Stimulated activated CD4-positive, alpha-beta T cell treated with anti-CD3 and anti-CD28 coated beads, Interleukin-2, amount 100 ng/mL, for 4 hours (primary cell): ENCODE measurements at places on chromosomes 6 and 20.
A peak's percentile ranks its signal among the peaks of the same experiment; 100 is the strongest.

GRCh38 chr6:74409447-74409846 lies 713.4 kb downstream of the CD109 start:
- DNase-seq: no peak

DNA sequence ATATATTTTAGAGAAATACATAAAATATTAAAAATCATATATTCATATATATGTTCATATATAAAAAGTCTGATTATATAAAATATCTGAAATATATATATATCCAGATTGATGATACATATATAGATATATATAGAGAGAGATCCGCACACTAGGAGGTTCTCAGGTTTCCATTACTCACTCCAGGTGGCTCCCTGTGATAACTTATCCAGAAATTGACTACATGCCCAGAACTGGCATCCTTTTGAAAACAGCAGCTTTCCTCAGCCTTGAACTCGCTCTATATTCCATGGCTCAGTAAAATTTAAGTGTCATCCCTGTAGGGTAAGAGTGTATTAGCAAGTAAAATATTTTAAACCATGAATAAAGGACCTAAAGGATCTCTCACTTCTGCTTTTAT lies 206.8 kb downstream of the TINAG start:
- DNase-seq: no peak

- DNase-seq: no peak
Observed at GRCh38 chr6:13762611-13763441, 51.2 kb upstream of the RANBP9 start.

- no peak for DNase-seq
Observed at GRCh38 chr6:132341646-132342045, 59.6 kb downstream of the MOXD1 start.

DNA sequence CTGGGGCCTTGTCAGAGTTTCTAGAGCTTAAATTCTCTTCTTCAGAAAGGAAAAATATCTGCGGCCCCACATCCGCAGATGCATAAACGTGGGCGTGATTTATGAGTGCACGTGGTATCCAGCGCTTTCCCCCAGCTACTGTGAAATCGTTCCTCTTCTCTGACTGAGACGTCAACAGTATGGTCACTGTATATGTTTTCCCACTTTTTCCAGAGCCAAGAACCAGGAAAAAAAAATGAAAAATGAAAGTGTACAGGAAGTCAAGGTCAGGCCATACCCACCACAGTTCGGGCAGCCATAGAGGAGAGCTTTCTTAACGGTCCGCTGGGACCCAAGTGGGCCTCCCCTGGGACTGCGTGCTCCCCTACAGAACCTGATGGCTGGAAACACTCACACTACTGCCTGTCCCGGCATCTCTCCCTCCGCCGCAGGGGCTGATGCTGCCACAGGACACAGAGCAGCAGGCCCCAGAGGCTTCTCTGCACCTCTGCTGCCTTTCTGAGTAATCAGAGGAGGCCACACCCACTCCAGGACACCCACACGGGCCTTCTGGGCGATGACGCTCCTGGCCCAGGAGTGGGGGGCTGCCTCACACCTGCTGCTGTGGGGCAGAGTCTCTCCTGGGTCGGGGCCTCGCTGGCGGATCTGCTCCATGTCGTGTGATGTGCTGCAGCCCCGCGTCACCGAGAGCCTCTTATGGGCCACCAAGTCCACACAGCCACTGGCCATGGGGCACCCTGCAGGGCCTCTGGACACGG lies 16.4 kb upstream of the STX16 start:
- peak; percentile 62 for DNase-seq

DNA sequence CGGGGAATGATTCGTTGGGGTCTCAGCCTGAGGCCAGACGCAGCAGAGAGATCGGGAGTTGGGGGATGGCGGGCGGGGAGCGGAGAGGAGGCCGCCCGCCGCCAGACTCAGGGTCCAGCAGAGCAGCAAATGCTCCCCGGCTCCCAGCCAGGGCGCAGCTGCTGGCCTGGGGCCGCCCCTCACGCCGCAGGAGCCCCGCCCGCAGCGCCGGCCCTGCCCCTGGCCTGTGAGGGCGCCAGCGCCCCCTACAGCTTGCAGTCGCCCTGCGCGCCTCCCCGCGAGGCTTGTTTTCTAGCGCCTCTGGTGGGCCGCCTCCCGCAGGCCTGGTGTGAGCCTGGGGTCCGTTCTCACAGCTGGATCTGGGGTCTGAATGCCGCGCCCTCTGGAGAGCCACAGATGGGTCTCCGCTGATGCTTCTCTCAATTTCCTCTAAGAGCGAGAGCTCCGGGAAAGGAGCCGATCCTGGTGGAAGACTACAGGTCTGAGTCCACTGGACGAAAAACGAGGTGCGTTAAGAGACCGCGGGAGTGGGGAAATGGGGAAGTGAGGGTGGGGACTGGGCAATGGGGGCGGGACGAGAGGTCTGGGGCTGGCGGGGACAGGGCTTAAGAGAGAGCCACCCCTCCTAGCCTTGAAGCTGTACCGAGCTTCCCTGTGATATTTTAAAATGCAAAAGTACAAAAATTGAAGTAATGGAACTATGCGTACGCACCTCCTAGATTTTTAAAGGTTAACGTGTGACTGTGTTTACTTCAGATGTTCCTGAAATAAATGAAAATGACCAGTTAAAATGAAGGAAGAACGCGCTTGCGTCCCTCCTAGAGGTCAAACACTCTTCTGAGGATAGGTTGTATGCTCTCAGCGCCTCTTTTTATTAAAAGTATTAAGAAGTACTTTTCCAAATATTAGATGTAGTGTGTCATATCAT lies 30.1 kb downstream of the TRIM38 start:
- DNase-seq: peak; percentile 84

DNA sequence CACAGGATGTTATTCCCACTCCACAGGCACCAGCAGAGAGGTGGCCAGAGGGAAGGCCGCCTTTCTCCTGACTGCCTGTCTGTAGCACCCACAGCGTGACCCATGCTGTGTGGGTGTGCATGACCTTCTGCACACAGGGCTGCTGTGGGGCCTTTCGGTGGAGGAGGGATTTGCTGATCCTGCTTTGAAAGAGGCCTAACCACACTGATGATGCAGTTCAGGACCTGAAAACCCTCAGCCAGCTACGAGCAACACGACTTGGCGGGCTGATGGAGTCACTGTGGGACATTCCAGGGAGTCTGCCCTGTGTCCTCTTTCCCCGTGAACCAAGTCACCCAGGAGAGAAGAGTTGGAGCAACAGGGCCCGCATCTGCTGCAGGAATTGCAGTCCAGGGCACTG lies 49.1 kb downstream of the SYTL3 start:
- DNase-seq: no peak

GRCh38 chr20:46004889-46005473 lies 3.7 kb upstream of the MMP9 start:
- DNase-seq: no peak

DNA sequence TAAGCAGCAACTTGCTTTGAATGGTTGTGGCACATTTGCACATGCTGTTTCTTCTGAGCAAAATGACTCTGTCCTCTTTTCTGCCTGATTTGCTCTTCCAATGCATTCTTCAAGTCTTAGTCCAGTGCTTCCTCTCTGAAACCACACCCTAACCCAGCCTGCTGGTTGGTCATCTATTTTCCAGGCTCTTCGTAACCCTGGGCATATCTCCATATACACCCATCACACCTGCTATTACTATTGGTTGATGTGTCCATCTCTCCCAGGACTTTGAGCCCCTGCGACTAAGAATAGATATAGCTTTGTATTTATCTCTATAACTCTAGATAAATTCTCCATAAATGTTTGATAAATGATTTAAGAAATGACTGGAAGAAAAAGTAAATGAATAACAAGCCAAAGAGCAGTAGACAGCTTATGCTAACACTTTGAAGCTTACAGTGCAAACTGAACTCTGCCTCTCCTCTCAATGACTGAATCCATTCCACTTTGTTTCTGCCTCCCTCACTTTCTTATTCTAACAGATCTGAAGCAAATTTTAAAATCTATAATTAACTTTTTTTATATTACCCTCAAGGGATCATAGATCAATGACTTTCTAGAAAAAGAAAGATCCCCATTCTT lies 59.7 kb upstream of the NT5E start:
- DNase-seq: no peak

GRCh38 chr20:38203337-38203980 lies 38.4 kb upstream of the TGM2 start:
- DNase-seq: no peak

GRCh38 chr20:33391722-33392415 lies 9.4 kb downstream of the CDK5RAP1 start:
- DNase-seq: no peak

- no peak for DNase-seq
Observed at GRCh38 chr20:4091490-4092479, 76.4 kb upstream of the RNF24 start.

DNA sequence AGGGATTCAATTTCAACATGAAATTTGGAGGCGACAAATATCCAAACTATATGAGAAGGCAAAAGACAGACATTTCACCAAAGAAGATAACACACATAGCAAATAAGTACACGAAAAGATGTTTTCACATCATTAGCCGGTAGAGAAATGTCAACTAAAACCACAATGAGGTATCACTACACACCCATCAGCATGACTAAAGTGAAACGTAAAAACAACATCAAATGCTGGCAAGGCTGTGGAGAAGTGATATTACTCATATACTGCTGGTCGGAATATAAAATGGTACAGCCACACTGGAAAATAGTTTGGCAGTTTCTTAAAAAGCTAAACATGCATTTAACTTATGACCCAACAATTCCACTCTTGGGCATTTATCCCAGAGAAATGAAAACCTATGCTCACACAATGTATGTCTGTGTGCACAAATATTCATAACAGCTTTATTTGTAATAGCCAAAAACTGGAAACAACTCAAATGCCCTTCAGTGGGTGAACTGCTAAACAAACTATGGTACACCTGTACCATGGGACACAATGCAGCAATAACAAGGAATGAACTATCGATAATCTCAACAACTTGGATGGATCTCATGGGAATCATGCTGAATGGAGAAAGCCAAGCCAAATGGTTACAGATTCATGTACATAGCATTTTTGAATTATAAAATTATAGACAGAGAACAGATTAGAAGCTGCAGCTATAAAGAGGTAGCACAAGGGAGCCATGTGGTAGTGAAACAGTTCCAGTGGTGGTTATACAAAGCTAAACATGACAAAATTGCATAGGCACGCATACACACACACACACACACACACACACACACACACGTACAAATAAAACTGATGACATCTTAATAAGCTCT lies 8.6 kb downstream of the ADAT2 start:
- DNase-seq: no peak

- DNase-seq: no peak
Observed at GRCh38 chr6:23633996-23634395, 492.0 kb upstream of the NRSN1 start.

DNA sequence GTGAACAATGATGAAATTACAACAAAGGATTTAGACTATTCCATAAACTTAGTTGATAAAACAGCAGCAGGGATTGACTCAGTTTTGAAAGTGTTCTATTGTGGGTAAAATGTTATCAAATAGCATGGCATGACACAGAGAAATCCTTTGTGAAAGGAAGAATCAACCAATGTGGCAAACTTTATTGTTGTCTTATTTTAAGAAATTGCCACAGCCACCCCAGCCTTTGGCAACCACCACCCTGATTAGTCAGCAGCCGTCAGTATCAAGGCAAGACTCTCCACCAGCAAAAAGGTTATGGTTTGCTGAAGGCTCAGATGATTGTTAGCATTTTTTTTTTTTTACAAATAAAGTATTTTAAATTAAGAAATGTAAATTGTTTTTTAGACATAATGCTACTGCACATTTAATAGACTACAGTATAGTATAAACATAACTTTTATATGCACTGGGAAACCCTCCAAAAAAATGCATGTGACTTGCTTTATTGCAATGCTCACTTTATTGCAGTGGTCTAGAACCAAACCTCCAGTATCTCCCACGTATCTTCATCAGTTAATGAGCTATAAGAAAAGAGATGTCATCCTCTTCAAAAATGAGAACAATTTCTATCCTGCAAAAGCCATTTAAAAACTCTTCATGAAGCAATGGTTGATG lies 162.7 kb downstream of the SOBP start:
- no peak for DNase-seq

DNA sequence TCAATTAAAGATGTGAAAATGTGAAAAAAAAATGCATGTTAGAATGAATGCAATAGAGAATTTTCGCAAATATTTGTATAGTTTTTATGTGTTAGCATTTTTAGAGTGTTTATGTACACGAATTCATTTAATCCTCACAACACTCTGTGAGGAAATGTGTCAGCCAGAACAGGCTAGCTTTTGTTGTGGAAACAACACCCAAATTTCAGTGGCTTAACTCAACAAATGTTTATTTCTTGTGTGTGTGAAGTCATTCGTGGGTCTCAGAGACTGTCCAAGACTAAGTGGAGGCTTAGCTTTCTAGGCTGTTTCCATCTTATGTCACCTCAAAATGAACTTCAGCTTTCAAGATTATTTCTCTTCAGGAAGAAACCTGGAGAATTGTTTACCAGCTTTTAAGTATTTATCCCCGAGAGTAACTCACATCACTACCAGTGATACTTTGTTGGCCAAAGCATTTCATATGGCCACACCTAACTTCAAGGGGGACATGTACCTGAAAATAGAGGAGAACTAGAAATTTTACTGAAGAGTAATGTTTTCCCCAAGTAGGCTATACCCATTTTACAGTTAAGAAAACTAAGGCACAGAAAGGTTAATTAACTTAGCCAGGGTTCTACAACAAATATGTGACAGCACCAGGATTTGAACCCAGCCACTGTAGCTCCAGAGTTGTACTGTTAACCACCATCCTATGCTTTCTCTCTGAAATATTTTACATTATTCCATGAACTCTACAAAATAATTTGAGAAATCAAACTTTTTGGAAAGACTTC lies 306.1 kb downstream of the QKI start:
- no peak for DNase-seq

DNA sequence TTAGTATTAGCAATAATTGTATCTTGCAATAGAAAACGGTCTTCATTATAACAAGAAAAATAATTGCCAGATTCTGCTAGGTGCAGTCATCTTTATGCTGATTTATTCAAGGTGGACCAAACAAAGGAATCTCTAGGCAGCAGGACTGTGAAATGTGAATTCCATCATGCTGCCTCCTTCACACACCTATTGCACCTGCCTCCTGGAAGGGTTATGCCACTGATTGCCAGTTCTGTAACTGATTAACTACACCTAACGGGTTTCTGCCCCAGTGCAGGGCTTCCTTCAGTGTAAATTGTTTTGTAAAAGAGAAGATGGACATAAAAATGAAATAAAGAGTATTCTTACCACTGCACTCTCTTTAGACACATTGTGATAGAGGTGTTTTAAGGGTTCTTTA lies 96.1 kb downstream of the FOXO3 start:
- no peak for DNase-seq
